ENCODE measurements at places on chromosomes 13 and 19.

GRCh38 chr13:31441800-31442510 is 242.2 kb downstream of the B3GLCT start:
- DNase-seq: no peak

DNA sequence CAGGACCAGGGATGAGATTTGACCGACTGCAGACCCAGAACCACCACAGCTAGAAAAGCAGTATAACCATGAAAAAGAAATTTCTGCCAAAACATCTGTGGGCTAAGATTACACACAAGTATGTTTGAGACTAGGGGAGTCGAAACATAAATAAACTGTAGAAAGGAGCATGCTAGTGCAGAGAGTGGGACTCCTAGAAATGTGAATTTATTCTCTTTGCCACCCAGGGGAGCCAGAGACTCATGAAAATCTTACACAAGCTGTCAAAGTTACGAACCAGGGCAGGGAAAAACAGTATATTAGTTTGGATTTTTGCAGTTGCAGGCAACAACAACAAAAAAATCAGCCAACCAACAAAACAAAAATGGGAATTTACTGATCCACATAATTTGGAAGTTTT is 12.3 kb upstream of the HSPH1 start:
- DNase-seq: peak; percentile 8

GRCh38 chr13:42377640-42378382 is 105.9 kb downstream of the AKAP11 start:
- DNase-seq: peak; percentile 82

DNA sequence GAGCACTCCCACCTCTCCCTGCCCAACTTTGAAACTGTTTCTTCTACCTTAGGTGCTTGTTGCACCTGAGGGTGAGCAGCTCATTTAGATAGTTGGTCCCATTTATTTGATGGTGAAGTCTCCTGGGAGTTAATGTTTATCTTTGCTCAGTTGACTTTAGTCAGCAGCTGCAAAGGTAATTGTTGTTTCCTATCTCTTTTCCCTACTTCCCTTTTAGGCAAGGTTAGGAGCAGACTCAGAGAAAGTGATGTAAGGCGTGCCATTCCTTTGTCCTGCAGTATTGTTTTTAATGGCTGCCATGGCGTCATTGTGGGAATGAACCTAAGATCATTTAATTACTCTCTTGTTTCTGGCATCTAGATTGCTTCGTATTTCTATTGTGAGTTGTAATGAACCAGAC is 11.6 kb downstream of the AKAP11 start:
- DNase-seq: no peak

DNA sequence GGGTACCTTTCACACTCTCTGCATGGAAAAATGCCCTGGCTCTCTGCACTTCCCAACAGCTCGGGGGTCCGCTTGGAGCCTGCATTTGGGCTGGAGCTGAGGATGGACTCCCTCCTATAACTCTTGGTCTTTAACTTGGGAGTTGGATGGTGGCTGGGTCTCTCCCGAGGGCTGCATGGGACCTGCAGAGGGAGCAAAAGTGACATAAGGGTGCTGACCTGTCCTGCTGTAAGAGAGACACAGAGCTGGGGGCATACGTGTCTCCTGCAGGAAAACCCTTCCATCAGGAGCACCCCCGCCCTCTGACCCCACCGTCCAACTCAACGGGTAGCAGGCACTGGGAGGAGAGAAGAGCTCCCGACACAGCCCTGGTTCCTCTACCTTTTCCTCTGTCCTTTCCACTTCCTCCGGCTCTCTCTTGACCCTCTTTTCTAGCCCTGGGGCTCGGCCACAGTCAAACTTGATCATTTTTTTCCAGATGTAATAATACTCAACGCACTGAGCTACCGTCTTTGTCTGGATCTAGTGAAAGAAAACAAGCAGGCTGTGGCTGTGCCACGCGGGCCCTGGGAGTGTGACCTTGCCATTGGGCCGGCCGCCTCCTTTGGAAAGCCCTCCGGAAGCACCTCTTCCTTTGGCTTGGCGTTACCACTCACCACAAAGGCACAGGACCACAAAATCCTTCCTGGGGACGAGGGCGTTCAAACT is 6.8 kb upstream of the NAPA start:
- no peak for DNase-seq
